ENCODE measurements at places on chromosomes 5 and 9. TPM values are rescaled to one million over a fixed set of nuclear protein-coding genes. Genes with fewer than 3 reads are reported as not detected.

The NUTM2G gene
- 0.19 TPM for polyA plus RNA-seq

The OTULINL gene
- polyA plus RNA-seq: 36.2 TPM

The PHYHD1 gene
- 7.4 TPM for polyA plus RNA-seq

The MYMK gene
- polyA plus RNA-seq: not detected

The PCAT7 gene
- polyA plus RNA-seq: not detected

The TJP2 gene
- polyA plus RNA-seq: not detected

The FAM78A gene
- polyA plus RNA-seq: 28.1 TPM

All from naive thymus-derived CD8-positive, alpha-beta T cell (primary cell).